ENCODE measurements at places on chromosomes 11 and 22.

DNA sequence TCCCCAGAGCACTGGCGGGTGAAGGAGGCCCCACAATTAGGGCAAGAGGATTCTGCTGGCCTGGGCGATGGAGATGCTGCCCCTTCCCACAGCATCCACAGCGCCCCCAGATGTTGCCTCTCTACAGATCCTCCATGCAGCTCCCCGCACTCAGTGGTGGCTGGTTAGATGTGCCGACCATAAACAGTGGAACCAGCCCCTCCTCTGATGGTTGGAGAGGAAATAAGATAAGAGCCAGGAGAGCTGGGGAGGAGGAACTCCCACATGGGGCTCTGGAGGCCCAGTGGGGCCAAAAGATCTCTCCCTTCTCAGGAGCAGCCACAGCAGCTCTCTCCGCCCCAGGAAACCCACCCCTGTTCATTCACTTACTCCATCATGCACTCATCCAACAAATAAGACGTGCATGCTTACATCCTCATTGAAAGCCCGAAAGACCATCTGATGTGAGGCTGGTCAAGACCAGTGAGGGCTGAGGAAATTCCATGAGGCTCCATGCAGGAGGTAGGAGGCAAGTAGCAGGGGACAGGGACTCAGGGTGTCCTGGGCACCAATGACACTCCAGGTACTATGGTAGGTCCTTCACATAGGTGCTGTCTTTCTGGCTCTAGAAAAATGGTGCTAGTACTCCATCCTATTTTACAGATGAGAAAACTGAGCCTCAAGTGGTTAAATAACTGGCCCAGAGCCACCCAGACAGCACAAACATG, 1.5 kb downstream of the PTGDR2 start:
- DNase-seq, result no peak

- DNase-seq, result no peak
These were observed 1.8 kb upstream of the VSTM5 start for GRCh38 chr11:93852242-93852641.

DNA sequence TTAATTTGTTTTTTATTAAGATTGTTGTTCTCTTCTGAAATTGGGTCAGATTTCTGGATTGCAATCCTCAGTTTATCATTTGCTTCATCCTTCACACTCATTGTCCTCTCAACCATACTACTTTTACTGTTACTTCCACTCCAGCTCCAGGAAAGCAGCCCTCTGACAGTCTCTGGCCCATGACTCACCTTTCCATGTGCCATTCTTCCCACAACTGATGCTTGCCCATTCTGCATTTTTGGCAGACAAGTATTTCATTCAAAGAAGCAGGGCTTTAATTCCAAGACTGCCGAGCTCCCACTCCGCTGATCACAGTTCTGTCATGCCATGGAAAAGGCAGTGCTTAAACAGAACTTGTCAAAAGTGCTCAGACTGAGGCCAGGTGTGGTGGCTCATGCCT, 139.2 kb downstream of the WNT11 start:
- no peak for DNase-seq

- DNase-seq, result no peak
These were observed 811.1 kb upstream of the RAG2 start for GRCh38 chr11:37409124-37409523.

GRCh38 chr11:77557553-77557952, 32.2 kb upstream of the AQP11 start:
- peak; percentile 31 for DNase-seq

GRCh38 chr11:129374081-129374992, 1.3 kb upstream of the BARX2 start:
- no peak for DNase-seq

GRCh38 chr11:27201454-27202302, 161.1 kb downstream of the BBOX1 start:
- peak; percentile 77 for DNase-seq

- DNase-seq, result no peak
These were observed at the start of gene ADAMTS15 for GRCh38 chr11:130448416-130449309. TSS of gene ADAMTS15 (plus strand) at chr11:130448645. CDS start at chr11:130448974, 329 bp downstream.

DNA sequence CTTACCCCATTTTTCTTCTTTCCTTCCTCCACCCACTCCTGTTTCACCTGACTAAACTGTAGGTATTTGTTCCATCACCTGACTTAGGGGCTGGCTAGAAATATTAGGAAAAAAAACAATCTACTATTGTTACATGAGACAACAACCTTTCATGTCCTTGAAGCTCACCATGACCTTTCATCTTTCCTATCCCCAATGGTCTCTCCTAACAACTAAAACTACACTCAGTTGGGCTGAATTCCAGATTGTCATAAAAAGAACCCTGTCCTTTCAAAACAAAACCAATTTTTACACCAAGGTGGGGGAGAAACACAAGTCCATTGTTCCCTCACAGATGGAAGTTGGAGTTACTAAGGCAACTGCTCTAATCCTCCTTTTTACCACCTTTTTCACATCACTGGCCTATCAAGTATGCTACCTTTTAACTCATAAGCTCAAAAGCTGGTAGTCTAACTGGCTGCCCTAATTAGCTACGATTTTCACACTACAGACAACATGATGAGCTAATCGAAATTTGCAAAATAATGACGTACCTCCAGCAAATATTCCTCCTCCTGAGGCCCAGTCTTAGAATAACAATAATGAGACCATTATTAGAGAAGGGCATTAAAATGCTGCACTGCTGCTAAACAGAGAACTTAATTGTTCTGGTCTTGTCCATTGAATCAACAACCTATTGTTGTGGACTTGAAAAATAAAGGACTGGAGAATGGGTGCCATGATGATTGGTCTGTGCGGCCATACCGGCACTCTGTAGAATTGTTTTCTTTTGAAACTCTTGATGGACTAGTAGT, 46.5 kb upstream of the SOX6 start:
- no peak for DNase-seq

DNA sequence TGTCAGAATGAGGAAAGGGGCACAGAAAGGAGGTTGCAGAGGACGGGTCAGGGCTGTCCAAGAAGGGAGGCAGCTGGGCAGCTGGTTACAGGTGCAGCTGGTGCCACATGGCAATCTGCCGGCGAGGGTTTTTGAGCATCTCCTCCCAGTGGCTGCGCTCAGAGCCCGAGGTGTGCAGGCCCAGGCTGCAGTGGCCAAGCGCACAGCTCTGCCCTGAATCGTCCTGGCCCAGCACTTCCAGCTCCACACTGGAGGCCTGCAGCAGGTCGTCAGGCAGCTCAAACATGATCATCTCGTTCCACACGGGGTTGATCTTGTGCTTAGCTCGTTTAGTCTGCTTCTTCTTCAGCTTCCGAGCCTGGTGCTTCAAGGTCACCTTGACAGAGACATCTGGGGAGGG, 42.2 kb downstream of the SYT13 start:
- no peak for DNase-seq

DNA sequence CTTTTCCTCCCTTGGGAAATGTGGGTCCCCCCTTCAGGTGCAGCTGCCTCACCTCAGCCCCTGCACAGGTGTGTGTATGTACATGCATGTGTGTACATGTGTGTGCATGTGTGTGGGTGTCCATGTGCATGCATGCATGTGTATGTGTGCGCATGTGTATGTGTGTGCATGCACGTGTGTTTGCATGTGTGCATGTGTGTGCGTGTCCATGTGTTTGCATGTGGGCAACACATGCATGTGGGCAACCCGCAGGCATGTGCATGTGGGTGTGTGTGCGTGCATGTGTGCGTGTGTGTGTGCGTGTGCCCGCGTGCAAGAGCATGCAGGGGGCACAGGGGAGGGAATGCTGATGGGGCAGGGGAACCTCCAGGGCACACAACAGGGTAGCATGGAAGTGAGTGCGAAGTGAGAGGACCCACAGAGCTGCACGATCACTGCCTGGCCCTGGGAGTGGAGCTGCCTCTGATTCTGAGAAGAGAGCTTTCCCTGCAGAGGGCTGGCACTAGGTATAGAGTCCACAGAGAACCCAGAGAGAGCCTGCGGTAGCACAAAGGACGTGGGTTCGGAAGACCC, 14.6 kb upstream of the BAIAP2L2 start:
- no peak for DNase-seq

DNA sequence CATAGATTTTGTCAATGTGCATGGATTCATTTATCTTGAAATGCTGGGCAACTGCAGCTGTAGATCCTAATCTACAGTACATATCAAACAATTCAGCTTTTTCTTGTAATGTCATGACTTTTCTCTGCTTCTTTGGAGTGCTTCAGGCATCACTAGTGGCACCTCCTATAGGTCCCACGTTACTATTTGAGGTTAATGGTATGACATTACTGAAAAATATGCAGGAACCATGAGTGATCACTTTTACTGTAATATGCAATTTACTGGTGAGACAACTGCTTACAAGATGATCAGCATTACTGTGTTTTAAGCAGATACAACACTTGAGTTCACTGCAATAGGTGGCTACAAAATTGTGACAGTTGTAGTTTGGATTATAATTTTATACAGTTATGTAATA, 3.0 kb downstream of the CENATAC start:
- DNase-seq, result no peak

DNA sequence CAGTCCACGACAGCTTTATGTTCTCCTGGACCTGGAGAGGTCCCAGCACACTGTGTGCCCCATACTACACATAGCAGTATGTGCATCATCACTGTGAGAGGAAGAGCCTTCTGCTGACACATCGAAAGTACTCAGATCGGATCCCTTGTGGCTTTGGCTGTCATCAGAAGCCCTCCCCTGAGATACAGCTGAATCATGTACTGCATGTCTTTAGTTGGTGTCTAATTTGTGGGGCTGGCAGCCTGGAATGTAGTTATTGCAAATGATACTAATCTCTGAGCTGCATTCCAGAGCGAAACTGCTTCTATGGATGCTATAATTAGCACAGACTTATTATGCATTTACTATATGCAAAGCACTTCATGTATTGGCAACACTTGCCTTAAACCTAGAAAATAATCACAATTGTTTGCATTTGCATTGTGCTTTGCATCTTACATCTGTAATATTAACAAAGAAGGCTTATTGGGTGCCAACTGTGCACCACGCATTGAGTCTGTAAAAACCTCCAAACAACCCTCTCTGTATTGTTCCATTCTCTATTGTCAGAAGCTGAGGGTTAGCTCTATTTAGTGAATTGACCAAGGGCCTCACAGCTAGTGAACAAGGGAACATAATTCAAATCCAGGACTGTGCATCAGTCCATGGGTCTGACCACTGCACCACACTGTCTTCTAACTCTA, 89.2 kb upstream of the CRTAM start:
- no peak for DNase-seq

DNA sequence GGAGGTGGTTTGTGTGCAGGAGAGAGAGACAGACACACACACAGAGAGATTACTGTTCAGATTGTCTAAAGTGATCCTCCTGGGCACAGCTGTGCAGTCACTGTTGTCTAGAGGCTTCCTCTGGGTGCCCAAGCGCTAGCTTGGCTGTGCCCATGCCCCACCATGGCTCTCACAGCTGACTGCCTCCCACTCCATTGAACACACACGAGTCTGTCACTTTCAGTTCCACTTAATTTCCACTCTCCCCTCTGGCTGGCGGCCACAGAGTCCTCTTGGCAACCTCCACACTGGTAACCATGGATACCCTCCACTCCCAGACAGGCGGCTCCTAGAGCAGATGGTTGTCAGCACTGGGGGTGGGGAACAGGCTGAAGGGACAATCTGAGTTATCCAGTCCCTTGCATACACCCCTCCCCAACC, 29.1 kb downstream of the MAP6 start:
- peak; percentile 98 for DNase-seq

DNA sequence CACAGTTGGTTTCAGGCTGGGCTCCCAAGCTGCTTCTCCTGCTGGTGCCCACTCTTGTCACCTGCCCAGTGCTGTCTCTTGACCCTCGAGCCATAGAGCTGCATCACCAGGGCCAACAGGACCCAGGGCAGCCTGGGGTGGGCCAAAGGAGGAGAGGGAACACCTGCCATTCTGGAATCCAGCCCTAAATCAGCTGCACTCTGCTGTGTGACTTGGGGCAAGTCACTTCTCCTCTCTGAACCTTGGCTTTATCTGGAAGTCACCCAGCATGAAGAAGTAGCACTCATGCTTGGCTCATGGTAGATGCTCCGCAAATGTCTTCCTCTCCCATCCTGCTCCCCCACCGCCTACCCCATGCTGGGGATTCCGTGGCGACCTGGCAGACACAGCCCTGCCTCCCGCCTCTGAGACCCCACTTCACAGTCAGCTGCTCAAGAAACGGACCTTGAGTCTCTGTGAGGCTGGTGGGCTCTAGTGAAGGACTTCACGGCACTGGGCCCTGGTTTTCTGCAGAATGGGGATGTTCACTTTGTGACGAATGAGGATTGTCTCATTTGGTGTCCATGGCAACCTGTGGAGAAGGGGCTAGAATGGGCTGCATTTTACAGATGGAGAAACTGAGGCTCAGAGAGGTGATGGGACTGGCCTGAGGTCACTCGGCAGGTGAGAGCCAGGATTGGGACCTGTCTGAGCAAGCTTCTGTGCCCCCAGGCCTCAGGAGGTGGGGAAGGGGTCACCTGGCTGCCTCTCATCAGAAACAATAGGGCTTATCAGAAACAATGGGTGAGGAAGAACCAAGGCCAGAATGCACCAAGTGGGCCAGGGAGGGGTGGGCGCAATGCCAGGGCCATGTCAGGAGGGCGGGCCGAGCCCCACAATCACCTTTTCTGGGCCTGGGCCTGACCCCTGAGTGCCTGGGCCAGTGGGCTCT, 12.4 kb downstream of the EMID1 start:
- no peak for DNase-seq

- no peak for DNase-seq
These were observed 527.8 kb downstream of the MIAT start for GRCh38 chr22:27185099-27185709.

All from NCI-H446 (cell line).